ENCODE measurements at places on chromosomes 16 and 17. TPM values are rescaled to one million over a fixed set of nuclear protein-coding genes. Genes with fewer than 3 reads are reported as not detected.

PSMB10 gene
- 33.5 TPM for polyA plus RNA-seq

CANT1 gene
- 35.9 TPM for polyA plus RNA-seq

EVPL gene
- polyA plus RNA-seq: 0.54 TPM

ELAC2 gene
- 45.8 TPM for polyA plus RNA-seq

PNMT gene
- 5.0 TPM for polyA plus RNA-seq

Measured in hindlimb muscle (tissue), 1 donor.